Activated CD8-positive, alpha-beta memory T cell treated with anti-CD3 and anti-CD28 coated beads for 1 hour (primary cell): ENCODE measurements at places on chromosomes 1 and 21.
A peak's percentile ranks its signal among the peaks of the same experiment; 100 is the strongest.

GRCh38 chr1:198175423-198176170, 18.8 kb downstream of the NEK7 start:
- DNase-seq: no peak

DNA sequence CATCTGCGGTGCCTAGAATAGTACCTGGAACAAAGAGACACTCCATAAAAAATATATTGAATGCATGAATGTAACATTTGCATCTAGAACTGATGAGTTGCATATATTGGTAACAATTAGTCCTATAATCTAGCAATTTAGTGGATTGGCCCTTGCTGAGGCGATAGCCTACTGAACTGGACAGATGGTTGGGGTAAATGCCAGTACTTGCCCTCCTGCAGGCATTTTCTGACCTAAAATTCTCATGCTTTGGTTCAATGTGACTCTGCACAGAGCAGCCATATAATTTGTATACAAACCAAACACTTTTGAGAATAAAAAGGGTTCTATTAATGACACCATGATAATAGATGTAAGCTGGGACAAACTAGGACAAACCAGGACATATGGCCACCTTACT, 313.6 kb downstream of the OLFM3 start:
- no peak for DNase-seq

GRCh38 chr1:189275796-189276195, 1201.9 kb downstream of the BRINP3 start:
- DNase-seq: no peak

- no peak for DNase-seq
These were observed 32.4 kb upstream of the CAMSAP2 start for GRCh38 chr1:200706111-200706814.

DNA sequence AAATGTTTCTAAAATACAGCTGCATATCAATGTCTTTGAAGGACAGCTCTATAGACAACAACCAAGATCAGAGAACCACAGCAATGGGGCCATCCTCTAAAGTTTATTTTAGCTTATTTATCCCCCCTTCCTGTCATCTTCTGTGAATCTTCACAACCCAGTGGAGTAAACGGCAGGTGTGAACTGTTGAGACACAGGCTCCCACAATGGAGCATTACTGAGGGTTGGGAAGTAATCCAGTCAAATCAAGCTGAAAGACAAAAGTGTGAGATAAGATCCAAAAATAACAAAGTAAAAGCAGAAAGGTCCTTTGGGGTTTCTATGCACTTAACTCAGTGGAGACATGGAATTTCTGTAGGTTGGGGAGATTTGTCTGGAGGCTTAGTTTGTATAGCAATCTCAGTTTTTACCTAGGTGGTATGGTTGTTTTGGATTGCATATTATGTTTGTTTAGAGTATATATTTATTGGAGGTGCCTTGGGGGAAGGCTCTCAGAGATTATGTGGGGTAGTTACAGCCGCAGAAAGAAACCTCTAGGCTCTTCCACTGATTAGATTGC, 286.9 kb upstream of the ADGRL2 start:
- no peak for DNase-seq

GRCh38 chr1:151832318-151832980, 847 bp upstream of the RORC start:
- no peak for DNase-seq

GRCh38 chr21:46151261-46151988, 4.0 kb downstream of the FTCD start:
- DNase-seq: no peak

DNA sequence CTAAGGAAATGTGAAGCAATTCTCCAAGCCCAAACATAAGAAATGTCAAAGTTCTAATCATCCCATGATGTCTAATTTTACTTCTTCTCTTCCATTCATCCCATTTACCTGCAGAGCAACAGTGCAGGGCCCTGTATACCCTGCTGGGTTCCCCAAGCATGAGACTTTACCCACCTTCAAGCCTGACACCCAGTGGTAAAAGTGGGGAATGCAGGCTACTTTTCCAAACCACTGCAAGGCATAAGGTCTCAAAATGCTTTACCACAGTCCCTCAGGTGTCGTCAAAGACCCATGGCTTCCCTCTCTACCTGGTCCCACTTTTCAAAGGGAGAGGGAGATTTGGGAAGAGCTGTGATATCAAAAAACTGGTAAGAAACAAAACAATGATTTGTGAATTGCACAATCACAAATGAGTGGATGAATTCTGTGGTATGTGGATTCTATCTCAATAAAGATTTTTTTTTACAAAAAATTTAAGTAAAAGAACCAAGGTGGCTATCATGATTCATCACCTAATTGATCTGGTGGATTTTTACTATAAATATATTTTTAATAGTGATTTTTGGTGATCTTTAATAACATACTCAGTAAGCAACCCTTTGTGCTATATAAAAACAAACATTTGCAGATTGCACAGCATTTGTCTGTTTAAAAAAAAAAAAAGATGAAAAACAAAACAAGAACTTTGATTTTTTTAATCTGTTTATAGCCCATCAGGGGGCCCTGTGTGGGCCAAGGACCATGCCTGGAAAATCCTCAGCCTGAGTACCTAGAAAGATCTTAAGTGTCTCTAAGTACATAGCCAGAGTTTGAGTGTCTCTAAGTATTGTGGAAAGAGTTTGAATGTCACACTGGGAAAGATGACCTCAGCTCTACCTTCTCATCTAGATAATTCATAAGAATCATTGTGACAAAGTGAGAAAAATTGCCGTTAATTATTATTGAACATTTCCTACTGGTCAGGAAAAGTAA, 73.1 kb upstream of the GJB5 start:
- peak; percentile 10 for DNase-seq

DNA sequence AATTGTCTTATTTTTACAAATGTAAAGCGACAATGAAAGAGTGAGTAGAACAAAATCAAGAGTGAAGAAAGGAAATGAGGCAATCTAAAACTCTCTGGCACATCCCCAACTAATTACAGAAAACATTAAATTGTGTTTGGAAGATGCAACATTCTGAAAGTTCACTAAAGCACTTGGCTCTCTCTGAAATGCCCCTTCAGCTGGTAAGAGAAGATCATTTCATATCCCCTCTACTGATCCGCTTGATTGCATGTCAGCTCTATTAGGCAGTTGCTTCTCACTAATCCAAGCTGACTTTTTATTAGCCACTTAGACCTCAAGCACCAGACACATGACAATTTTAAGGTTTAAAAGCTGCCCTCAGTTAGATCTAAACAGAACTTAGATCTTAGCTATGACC, 262.8 kb upstream of the PRMT6 start:
- no peak for DNase-seq

DNA sequence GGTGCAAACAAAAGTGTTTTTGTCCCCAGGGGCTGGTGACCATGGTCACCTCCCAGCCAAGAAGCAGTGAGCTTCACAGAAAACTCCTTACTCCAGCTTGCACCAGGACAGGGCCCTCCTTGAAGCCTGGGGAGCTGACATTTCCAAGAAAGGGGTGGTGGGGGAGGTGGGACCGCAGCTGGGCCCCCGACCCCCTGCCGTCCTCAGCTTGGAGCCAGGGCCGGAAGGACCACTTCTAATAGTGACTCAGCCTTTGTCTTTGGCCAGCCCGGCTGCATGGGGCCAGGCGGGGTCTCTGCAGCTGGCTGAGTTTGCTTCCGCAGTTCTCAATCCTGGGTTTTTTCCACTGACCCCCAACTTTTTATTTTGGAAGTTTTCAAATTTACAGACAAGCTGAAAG, 136.5 kb upstream of the POU3F1 start:
- no peak for DNase-seq

- DNase-seq: no peak
These were observed 44.5 kb downstream of the RRAGC start for GRCh38 chr1:38814984-38815464.

DNA sequence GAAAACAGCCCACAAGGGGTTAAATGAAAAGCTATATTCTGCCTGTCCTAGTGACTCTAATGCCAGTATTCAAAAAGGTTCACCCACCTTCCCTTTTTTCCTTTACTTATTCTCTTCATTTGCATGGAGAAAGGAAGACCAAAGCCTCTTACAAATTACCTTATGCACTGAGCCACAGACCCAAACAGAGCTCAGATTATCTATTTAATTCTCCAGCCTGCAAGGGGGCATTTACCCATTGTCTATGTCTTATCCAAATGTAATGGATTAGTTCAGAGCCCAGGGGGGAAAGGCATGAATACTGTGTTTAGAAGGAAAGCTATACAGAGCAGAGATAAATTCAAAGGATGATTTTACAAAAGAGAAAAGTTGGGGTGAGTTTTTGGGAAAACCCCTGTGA, 388.5 kb downstream of the OMA1 start:
- DNase-seq: no peak

- no peak for DNase-seq
These were observed 77.4 kb upstream of the TMPRSS2 start for GRCh38 chr21:41585199-41585994.

GRCh38 chr1:97461782-97462181, 459.1 kb downstream of the DPYD start:
- no peak for DNase-seq

DNA sequence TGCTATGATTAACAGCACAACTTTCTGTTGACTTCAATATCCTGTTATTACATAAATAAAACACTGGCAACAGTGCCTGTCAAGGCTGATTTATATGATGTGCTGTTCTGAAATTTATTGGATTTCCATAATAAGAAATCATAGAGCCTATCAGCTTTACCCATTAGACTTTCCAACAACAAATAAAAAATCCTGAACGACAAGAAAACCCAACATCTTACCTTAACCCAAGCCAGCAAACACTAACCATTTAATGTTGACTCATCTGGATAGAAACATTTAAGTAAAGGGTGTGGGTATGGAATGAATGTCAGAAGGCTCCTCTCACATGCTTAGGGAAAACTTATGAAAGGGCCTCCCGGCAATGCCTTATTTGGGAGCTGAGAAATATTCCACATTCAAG, 165.1 kb downstream of the SLC45A1 start:
- DNase-seq: no peak

- no peak for DNase-seq
These were observed 800 bp upstream of the FAM163A start for GRCh38 chr1:179742291-179742690.

DNA sequence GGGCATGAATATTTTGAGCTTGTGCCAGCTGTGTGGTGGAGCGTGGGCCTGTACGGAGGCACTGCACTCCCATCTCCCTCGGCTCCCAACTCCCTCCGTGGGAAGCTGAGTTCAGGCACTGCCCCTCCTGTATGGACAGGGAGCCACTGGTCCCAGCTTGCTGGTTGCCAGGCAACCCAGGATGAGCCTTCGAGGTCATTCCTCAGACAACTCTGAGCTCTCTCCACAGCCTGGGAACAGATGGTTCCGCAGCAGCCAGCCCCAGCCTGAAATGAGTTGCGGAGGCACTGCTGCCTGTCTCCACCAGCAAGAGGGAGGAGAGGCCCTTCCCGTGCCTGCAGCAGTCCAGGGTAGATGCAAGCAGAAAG, 58.4 kb upstream of the TENT5B start:
- no peak for DNase-seq

GRCh38 chr21:35035116-35035515, 14.0 kb downstream of the RUNX1 start:
- DNase-seq: no peak

DNA sequence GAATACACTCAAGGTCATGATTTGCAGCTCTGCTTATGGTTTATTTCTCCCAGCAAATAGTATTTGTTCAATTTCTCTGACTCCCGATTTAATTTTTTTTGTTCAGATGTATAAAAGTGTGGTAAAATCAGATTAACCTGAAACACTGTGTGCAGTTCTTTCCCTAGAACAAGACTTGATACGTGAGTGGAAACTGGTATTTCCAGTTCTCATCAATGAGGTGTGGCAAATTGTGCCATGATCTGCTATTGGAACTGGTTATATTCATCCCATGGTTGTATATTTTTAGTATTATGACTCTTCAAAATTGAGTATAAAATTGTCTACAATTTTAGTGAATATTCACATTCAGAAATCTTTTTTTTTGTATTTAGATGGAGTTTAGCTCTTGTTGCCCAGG, 76.8 kb upstream of the IVNS1ABP start:
- no peak for DNase-seq

- DNase-seq: no peak
These were observed 79.8 kb downstream of the OMA1 start for GRCh38 chr1:58466630-58467241.

DNA sequence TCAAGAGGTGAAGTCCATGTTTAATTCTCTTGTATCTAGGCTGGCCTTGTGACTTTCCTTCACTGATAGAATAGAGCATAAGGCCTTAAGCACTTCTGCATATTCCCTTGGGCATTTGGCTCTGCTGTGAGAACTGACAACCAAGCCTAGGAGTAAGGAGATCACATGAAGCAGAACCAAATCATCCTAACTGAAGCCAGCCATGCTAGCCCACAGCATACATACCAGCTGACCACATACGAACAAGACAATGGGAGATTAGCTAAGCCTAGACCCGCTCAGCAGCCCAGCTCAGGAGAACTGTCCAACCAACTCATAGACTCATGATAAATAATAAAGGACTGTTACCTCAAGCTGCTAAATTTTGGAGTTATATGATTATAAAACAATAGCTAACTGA, 114.6 kb upstream of the NEK7 start:
- no peak for DNase-seq

- no peak for DNase-seq
These were observed 62.2 kb downstream of the ELK4 start for GRCh38 chr1:205569411-205570172.

DNA sequence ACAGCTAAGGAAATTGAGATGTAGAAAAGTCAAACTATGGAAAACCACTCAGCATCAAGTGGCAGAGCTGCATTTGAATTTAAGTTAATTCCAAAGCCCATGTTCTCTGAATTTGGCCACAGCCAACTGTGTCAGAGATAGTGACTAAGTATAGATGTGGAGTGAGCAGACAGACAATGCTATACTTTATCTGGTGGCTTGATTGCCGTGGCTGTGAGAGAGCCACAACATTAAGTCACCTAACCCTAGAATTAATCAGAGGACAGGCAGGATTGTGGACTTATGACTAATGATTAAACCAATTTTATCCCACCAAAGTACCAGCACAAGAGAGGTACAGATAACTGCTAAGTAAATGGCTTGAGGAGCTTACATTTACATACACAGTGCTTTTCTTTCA, 209.8 kb downstream of the TPR start:
- DNase-seq: no peak

GRCh38 chr21:35042836-35043235, 6.3 kb downstream of the RUNX1 start:
- no peak for DNase-seq

- no peak for DNase-seq
These were observed 131.9 kb upstream of the ARHGEF16 start for GRCh38 chr1:3322450-3323020.
